ENCODE measurements at places on chromosomes 16 and 17.

DNA sequence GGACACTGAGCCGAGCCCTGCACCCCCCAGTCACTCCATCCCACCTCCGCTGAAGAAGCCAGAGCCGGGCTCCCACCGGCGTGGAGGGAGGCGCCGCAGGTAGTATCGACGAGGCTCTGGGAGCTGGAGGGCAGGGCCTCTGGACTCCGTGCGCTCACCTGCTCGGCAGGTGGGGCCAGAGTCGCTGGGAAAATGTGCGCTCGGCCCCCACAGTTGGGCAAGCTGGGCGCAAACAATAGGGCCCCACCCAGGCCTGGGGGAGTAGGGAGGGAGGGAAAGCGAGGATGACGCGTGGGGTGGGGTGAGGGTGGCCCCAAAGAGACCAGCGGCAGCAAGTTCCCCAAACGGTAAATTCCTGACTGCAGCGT lies 668 bp downstream of the JUP start:
- H3K36me3 ChIP-seq: no peaks in the 10 kb centered on the region
- DNase-seq: no peak
- H3K4me3 ChIP-seq: peak overlapping the region; percentile 21
- peaks cover 30% of the 10 kb centered on the region for H3K4me1 ChIP-seq
- peaks cover 95% of the 10 kb centered on the region for H3K27me3 ChIP-seq

- DNase-seq: no peak
- H3K36me3 ChIP-seq: peaks cover 40% of the 10 kb centered on the region
- no peaks in the 10 kb centered on the region for H3K27me3 ChIP-seq
- H3K4me3 ChIP-seq: no peak overlapping the region
- no peaks in the 10 kb centered on the region for H3K4me1 ChIP-seq
These were observed 14.8 kb downstream of the TAC4 start for GRCh38 chr17:49832840-49833599.

GRCh38 chr16:68244481-68244902 lies 681 bp upstream of the PLA2G15 start:
- DNase-seq: no peak
- peak overlapping the region; percentile 96 for H3K4me3 ChIP-seq
- H3K27me3 ChIP-seq: peaks cover 31% of the 10 kb centered on the region
- H3K27ac ChIP-seq: peak overlapping the region; percentile 78
- peaks cover 10% of the 10 kb centered on the region for H3K36me3 ChIP-seq

DNA sequence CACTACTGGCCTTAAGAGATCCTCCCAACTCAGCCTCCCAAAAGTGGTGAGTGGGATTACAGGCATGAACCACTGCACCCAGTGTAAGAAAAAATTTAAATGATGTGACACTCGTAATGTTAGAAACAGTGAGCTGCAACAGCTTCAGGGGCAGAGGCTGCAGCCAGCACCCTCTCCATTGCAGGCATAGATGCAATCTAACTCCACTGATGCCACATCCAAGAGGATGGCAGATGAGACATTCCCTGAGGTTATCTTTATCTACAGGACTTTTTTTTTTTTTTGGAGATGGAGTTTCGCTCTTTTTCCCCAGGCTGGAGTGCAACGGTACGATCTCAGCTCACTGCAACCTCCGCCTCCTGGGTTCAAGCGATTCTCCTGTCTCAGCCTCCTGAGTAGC lies 19.9 kb downstream of the ZCCHC14 start:
- no peak for DNase-seq
- H3K27ac ChIP-seq: no peak overlapping the region
- H3K27me3 ChIP-seq: no peaks in the 10 kb centered on the region
- H3K4me3 ChIP-seq: no peak overlapping the region
- no peaks in the 10 kb centered on the region for H3K36me3 ChIP-seq
- H3K4me1 ChIP-seq: no peaks in the 10 kb centered on the region

DNA sequence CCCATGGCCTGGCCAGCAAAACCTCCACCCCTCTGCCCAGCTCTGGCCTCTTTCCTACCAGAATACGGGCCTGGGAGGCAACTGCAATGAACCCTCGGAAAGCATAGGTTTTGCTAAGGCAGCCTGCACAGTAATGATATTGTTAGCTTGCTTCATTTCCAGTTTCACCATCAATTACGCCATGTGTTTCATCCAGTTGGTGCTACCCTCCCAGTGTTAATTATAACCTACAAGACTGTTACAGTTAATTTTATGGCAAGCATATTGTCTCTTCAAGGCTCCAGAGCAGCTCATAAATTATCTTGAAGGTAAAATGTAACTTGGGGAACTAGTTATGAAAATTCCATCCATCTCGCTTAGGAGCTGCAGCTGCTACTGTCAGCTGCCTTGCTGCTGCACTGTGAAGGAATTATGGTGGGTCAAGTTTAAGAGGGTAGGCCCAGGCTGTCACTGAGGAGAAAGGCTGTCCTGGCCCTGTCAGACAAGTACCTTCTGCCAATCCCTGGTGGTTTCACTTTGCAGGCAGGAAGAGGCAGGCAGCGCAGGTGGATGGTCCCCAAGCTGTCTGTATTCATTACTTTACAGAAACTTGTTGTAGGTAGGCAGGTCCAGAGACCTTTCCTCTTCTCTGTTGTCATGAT lies 242.9 kb downstream of the FTO start:
- no peak for DNase-seq
- peak overlapping the region; percentile 26 for H3K27ac ChIP-seq
- H3K4me3 ChIP-seq: no peak overlapping the region
- peaks cover 20% of the 10 kb centered on the region for H3K4me1 ChIP-seq

DNA sequence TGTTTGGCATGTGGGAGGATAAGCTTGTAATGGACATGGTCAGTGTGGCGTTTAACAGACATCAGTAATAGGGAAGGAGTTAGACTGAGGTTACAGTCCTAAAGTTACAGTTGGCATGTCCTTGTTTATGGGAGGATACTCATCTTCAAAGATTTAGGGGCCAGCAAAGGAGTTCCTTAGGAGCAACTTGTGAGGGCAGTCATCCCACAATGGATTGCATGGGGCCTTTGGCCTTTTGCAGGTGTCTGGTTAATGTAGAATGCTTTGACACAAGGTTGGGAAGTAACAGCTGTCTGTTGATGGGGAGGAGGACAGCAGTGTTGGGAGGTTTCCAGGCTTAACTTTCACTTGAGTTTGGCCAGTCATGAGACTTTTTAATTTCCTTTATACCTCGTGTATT lies 2.2 kb downstream of the NUBP1 start:
- H3K27me3 ChIP-seq: no peaks in the 10 kb centered on the region
- peak overlapping the region; percentile 8 for H3K4me3 ChIP-seq
- no peak for DNase-seq
- peaks cover 51% of the 10 kb centered on the region for H3K4me1 ChIP-seq
- H3K36me3 ChIP-seq: peaks cover 33% of the 10 kb centered on the region

- no peak overlapping the region for H3K4me3 ChIP-seq
- no peaks in the 10 kb centered on the region for H3K4me1 ChIP-seq
- DNase-seq: no peak
- H3K27me3 ChIP-seq: peaks cover 20% of the 10 kb centered on the region
These were observed 20.0 kb downstream of the SLC43A2 start for GRCh38 chr17:1608676-1609075.

DNA sequence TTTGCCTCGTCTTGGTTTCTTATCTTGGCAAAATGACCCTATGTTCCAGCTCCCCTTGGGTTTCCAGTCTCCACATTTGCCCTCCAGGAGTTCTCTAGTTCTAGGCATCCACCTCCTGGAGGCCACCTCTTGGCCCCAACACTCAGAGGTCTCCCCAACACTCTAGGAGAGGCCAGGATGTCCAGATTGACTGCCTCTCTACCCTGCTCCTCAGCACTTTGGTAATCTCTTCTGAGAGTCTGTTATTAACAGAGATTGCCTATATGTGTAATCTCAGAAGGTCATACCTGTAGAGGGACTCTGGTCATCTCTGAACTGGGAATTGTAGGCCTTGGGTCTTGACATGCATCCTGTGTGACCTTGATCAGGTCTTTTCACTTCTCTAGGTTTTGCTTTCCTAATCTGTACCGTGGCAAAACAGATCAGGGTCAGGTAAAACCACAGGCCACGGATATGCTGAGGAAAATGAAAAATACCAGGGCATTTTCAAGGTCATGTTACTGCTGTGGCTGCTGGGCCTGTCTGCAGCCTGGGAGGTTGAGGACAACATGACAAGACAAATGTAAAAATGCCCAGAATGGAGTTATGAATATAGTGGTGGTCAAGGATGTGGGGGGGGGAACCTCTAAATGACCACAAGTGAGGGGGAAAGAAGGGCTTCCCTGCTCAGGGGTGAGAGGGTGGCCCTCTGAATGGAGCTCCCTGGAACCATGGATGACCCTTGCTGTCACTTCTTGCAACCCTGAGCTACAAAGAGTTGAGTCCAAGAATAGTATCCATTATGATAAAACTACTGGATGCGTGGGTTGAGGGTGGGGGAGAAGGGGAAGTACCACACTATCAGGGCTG lies 5.0 kb upstream of the CCL4L2 start:
- H3K4me1 ChIP-seq: peaks cover 4% of the 10 kb centered on the region
- H3K27ac ChIP-seq: no peak overlapping the region
- peaks cover 35% of the 10 kb centered on the region for H3K27me3 ChIP-seq
- H3K36me3 ChIP-seq: no peaks in the 10 kb centered on the region
- DNase-seq: no peak
- no peak overlapping the region for H3K4me3 ChIP-seq
